ENCODE measurements at places on chromosomes 7 and 10.

DNA sequence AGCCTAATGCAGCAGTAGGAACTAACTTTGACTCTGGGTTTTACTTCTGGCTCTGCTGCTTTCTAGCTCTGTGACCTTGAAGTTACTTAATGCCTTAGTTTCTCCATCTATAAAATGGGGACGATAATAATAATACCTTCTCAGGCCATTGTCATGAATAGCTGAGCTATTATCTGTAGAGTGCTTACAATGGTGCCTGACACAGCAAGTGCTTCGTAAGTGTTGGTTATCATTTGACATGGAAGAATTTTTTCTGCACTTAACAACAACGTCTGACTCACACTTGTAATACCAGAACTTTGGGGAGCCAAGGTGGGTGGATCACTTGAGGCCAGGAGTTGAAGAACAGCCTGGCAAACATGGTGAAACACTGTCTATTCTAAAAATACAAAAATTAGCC, 140.5 kb downstream of the ARL4A start:
- DNase-seq: no peak

GRCh38 chr7:22402250-22402649, 45.3 kb upstream of the RAPGEF5 start:
- no peak for DNase-seq

GRCh38 chr7:99313204-99313573, 12.5 kb upstream of the ARPC1A start:
- DNase-seq: no peak

DNA sequence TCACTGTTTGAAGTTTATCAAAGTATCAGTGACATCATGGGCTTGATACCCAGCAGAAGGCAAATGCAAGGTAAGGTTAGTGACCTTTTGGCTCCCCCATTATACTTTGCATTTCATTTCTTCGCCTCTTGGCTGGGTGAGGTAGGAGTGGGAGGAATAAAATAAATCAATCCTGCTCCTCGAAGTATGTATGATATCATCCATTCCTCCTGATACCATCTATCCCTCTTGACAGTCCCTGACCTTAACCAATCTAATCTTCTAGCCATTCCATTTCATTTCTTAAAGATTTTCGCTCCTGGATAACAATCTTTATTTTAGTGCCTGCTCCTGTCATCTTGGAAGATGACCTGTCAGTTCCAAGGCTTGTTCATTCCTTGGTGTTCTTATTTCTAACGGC, 1083.3 kb downstream of the NXPH1 start:
- no peak for DNase-seq

- no peak for DNase-seq
Measured at GRCh38 chr10:13624630-13625029, 37.9 kb downstream of the PRPF18 start.

DNA sequence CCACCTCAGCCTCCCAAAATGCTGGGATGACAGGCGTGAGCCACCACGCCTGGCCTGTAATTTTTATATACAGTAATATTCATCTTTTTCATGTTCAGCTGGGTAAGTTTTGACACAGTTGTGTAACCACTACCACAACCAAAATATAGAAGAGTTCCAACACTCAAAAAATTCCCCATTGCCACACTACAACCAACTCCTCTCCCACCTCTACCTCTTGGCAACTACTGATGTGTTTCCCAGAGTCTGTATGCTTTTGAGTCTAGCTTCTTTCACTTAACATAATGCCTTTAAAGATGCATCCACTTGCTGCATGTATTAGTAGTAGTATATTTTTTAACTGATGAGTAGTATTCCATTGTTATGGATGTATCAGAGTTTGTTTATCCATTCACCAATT, 90.7 kb downstream of the SRPK2 start:
- no peak for DNase-seq

DNA sequence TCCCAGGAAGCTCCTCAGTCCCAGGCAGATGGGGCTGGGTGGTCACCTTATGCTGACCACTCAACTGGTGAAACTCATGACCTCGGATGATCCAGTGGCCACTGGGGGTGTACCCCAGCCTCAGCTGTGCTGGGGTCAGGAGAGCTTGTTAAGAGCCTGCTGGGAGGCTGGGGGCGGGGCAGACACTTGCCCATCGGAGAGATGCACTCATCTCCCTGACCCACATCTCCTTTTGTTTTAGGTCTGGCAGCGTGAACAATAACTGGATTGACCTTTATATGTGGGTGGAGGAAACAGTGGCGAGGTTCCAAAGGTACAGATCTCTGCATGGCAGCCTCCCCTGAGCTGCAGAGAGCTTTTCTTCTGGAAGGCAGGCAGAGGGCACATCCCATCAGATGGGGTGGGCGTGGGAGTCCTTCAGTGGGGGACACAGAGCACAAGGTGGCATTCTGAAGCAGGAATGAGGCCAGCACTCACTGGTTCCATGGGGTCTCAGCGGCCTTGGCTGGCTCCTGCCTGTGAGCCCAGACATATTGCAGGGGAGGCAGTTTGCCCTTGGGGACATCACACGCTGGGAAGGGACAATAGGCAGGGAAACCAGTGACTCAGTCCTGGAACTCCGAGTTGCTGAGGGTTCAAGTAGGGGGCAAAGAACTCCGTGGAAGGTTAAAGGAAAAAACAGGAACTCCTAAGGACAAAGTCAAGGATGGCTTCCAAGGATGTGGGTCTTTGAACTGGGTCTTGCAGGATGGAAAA, 5.2 kb downstream of the ANTXRL start:
- no peak for DNase-seq

- no peak for DNase-seq
Measured at GRCh38 chr7:4835398-4836205, 26.2 kb downstream of the PAPOLB start.

GRCh38 chr7:6234384-6234783, 38.0 kb downstream of the CYTH3 start:
- peak; percentile 49 for DNase-seq

DNA sequence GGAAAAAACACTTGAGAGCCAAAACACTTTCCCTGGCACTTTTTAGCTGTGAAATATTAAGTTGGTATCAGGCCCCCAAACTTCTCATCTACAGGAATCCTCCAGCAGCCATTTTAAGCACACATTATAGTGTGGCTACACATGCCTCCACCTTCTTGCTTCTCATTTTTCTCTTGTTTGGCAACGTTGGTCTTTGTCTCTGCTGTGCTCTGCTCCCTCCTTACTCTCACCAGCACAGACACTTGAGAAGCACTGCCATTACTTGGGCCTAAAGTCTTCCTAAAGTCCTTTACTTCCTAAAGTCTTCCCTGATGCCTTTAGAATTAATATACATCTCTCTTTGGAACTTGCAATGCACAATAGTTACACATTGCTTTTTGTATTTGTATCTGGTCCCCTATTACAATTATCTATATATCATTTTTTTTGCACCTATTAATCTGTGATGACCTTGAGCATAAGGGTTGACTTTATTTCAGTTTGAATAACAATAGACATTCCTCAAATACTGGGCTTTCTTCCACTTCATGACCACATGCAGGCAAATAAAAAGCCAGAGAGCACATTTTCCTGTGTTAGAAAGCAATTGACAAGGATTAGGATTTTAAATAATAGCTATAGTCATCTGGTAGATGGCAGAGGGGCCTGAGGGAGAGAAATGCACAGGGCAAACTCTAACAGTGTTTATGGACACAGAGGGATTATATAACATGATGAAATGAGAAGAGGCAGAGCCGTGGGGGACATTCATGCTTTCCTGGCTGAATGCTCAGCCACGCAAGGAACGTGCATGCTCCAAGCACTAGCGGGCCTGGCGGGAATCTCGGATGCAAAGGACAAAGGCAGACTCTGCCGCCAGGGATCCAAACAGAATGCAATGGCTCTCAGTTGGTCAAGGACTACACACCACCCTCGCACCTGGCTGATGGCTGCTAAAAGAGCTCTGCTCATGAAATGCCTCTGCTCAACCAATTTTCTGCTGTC, 99.3 kb downstream of the CDC14C start:
- DNase-seq: no peak

DNA sequence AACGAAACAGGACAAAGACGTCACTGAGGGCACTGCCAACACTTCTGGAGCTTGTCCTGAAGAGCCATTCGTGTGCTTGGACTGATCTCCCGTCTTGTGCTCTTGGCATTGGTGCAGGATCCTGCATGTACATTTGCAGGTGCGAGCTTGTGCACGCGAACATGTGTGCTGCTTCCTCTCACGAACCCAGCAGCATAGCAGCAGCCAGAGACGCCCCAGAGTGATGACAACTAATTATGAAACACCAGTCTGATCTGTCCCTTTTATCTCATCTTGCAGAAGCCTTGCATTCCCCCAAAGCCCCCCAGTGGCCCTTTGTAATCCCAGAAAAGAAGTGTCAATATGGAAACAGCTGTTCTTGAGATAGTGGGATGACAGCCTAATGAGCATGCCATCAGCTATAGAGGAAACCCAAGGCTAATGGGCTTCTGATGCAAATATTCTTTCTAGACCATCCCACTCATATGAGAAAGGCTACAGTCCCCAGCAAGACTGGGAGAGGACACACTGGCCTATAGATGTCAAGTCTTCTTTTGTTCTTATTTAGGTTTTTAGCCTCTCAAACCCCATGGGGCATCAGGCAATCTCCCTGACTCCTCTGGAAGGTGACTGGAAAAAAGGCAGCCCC, 310.6 kb downstream of the FRMD4A start:
- no peak for DNase-seq

DNA sequence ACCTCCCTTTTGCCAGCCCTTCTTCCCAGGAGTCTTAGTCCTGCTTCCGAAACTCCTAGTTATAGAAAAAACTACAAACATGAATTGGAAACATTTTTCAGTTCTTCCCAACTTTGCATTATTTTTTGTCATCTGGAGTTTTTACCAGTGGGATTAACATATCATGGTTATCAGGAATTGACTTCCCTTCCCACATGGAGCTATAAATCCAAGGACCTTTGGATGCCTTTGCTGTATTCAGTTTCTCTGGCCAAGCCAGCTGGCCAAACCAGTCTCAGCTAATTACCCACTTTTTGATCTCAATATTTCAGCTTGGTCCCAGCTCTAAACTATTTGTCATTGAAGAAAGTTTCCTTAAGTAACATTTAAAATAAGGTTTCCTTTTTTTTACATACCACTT, 570.6 kb downstream of the SORCS1 start:
- DNase-seq: no peak

- DNase-seq: no peak
Measured at GRCh38 chr7:154627646-154628290, 375.2 kb downstream of the PAXIP1 start.

DNA sequence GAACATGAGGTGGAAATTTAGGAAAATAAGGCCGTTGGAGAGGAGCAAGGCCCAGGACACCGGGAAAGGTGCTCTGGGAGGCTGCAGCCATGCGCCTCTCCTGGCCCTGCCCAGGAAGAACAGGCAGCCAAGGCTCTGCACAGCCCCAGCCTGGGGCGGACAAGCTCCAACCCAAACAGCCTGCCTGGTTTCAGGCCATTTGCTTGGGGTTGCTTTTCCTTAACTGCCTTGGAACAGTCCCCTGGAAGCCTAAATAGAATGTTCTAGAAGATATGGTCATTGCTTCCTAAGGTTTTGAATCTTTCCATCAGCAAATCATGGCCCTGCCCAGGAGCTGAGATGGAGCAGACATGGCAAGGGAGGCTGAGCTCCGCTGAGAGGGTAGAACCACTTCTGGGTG, 11.0 kb downstream of the VSTM4 start:
- DNase-seq: no peak

GRCh38 chr10:128416231-128416630, 290.0 kb upstream of the MKI67 start:
- DNase-seq: no peak

DNA sequence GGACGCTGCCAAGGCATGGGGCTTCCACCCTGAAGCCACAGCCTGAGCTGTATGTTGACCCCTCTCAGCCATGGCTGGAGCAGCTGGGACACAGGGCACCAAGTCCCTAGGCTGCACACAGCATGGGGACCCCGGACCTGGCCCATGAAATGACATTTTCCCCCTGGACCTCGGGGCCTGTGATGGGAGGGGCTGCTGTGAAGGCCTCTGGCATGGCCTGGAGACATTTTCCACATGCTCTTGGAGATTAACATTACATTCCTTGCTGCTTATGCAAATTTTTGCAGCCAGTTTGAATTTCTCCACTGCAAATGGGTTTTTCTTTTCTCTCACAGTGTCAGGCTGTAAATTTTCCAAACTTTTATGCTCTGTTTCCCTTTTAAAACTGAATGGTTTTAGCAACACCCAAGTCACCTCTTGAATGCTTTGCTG, 463.6 kb downstream of the ZWINT start:
- DNase-seq: no peak

- DNase-seq: no peak
Measured at GRCh38 chr10:1380088-1380671, 324.0 kb downstream of the WDR37 start.

DNA sequence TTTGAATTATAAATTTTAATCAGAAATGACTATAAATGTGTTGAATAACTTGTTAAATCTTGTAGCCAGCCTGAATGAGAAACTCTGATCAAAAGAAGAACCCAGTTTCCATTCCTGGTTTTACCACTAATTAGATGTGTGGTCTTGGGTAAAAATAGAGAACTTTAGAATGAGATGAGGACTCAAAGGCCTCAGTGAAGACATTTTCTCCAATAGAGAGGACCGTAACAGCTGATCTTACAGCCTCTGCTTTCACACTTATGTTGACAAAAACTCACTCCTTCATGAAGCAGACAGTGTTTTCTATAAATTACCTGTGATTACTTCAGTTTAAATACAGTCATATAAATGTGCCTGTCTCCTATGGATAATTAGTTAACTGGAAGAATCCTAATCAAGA, 200.1 kb upstream of the MEOX2 start:
- DNase-seq: no peak

- DNase-seq: no peak
Measured at GRCh38 chr7:123570390-123571182, 13.0 kb upstream of the NDUFA5 start.

- no peak for DNase-seq
Measured at GRCh38 chr10:71534568-71535194, 138.0 kb downstream of the CDH23 start.

DNA sequence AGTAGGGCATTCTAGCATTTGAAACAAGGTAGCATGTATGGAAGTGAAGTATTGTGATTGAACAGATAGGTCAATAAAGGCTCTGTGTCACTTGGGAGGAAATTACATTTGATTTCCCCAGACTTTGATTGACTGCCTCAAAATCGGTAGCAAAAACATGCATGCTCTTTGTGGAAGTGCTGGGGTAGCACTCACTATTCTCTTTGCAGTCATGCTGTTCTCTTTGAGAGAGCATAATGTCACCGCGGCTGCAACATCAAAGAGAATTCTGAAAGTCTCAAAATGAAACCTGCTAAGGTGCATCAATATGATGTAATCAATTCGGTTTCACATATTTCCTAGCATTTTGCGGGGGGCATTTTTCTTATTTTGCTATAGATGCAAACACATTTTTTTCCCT, 64.2 kb downstream of the ARMC3 start:
- DNase-seq: no peak

DNA sequence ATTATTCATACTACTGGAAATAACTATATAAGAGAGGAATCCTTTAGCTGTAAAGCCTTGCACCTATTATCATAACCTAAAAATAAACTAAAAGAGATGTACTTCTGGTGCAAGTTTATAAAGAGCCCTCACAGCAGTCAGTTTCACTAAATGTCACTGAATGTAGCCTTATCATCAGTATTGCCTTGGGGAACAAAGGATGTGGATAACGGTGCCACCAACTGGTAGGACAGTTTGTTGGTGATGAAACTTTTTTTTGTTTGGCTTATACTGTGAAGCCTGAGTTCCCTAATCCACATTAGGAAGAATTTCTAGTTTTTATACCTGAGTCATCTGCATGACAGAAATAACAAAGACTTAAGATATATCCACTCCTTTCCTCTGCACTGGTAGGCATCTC, 117.9 kb upstream of the COL1A2 start:
- peak; percentile 64 for DNase-seq

Measured in SW480 (cell line).